ENCODE measurements at places on chromosomes 1 and 21.

- no peak for DNase-seq
Observed at GRCh38 chr1:172360985-172361384, 59.5 kb upstream of the C1orf105 start.

GRCh38 chr1:28737307-28738132 is 780 bp downstream of the YTHDF2 start:
- DNase-seq = peak; percentile 57

GRCh38 chr1:234586892-234587485 is 23.0 kb downstream of the IRF2BP2 start:
- DNase-seq = no peak

DNA sequence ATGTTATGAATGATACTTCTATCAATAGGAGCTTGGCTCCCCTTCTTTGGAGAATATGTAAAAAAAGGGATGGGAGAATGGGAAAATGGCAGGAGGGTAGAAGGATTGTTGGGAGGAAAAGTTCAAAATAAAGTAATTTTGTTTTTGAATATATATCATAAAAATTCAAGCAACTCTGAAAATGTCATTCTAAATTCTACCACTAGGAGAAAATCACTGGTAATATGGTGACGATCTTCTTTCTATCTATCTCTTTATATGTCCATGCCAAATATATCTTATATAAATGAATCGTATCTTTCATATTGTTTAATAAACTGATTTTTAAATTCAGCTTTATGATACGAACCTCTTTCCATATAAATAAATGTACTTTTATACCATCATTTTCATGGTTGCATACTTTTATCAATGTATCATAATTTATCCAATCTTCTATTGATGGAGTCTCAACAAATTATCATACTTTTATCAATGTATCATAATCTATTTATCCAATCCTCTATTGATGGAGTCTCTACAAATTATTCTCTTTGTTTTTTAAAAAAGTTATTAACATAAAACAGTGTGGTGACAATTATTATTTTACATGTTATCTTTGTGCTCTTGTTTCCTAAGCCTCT is 73.7 kb upstream of the MARK1 start:
- DNase-seq = no peak

All from CD4-positive, alpha-beta T cell treated with Interleukin-12 subunit alpha and Interleukin-12 subunit beta, for 1 hour (primary cell).